NCI-H2171 (cell line): ENCODE measurements at places on chromosomes 5 and 9.

- DNase-seq: peak; percentile 4
Measured at GRCh38 chr5:168219515-168220410, 71.7 kb upstream of the WWC1 start.

DNA sequence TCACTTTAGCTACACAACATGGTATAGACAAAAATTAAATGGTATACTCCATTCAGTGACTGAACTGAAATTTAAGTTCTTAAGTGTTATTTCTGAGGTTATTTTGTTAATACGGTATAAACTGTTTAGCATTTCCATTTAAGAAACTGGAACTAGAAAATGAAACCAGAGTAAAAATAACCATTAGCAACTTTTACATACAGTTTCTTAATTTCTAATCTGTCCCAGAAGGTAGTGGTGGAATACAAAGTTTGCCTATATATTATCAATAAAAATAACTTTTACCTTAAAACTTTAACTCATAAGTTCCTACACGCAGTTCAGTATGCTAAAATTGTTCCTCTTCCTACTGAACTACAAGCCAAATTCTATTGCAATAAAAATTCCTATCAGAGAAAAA is 10.3 kb downstream of the GOLPH3 start:
- no peak for DNase-seq

DNA sequence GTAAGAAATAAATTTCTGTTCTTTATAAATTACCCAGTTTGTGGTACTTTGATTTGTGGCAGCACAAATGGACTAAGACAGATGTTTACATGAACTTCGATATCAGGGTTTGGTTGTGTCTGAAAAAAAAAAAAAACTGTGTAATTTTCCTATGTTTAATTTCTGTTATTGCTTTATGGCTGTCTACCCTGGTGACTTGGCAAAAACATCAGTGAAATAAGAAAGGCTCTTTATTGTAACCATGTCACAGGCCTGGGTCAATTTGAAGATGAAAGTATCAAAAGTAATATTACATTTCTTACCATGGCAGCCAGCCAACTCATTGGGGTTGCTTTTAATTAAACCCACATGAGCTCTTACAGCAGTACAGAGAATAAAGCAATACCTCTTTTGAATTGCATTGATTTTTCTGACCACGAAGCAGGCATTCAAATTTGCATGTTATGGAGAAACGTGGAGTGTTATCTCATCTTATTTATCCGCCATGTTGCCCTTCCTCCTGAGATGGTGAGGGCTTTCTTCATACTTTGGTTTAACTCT is 20.6 kb upstream of the SV2C start:
- DNase-seq: no peak

DNA sequence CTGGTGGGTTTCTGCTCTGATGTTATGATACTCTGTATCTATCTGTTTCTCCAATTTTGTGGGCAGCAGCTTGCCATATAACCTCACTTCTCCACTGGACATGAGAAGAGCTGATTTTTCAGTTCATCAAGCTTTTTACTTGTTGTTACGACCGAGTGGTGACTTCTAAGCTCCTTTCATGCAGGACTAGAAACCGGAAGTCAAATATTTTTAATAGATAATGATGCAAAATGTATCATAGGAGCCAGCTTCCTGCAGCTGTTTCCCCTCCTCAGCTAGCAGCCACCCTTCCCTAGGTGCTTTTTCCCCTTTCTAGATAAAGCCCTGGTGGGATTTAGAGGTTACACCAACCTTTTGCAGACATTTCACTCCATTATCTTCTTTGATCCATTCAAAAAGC is 17.0 kb upstream of the ADAM19 start:
- no peak for DNase-seq

- DNase-seq: no peak
Measured at GRCh38 chr5:149273237-149273636, 1.6 kb downstream of the AFAP1L1 start.

GRCh38 chr9:119662329-119662728 is 293.1 kb upstream of the BRINP1 start:
- no peak for DNase-seq

DNA sequence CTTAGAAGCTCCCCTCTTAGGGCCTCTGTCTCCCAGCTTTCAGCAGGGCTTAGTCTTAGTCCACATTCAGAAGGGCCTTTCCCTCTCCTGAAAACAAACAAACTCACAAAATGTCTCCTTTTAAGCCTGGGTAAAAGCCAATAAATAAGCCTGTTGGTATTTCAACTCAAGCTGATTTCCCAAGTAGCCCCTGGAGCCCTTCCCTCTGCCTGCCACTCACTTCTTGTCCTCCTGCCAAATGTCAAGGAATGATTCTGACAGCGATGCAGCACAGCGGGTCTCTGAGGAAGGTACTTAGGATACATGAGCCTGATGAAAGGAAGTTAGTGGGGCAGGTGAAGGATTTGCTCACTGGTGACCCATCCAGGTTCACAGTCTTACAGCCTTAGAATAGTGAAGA is 210.5 kb downstream of the PJA2 start:
- no peak for DNase-seq

GRCh38 chr9:127735530-127736185 is 564 bp upstream of the TOR2A start:
- DNase-seq: no peak

- no peak for DNase-seq
Measured at GRCh38 chr9:129069862-129070641, 10.9 kb upstream of the DOLPP1 start.

- no peak for DNase-seq
Measured at GRCh38 chr5:135156715-135157404, 122.8 kb upstream of the PITX1 start.

DNA sequence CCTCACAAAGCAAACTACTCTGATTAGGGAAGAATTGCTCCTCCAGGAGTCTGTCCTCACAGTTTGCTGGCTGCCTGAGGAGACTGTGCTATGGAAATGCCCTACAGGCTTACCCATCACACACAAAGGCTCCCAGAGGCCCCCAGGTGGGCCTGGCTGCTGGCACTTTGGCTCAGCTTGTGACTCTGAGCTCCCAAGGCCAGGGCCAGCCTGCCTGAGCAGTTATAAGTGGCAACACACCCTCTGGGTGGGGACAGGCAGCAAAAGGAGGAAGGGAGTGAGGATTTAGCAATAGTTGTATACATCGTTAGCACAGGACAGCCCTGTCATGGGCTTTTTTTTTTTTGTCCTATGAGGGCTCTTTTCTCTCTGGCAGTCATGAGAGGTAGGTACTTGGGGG is 103.5 kb downstream of the DAPK1 start:
- DNase-seq: no peak

GRCh38 chr9:110183208-110184145 is 24.5 kb downstream of the C9orf152 start:
- DNase-seq: peak; percentile 60

- DNase-seq: no peak
Measured at GRCh38 chr5:143044265-143044664, 274.1 kb downstream of the ARHGAP26 start.

DNA sequence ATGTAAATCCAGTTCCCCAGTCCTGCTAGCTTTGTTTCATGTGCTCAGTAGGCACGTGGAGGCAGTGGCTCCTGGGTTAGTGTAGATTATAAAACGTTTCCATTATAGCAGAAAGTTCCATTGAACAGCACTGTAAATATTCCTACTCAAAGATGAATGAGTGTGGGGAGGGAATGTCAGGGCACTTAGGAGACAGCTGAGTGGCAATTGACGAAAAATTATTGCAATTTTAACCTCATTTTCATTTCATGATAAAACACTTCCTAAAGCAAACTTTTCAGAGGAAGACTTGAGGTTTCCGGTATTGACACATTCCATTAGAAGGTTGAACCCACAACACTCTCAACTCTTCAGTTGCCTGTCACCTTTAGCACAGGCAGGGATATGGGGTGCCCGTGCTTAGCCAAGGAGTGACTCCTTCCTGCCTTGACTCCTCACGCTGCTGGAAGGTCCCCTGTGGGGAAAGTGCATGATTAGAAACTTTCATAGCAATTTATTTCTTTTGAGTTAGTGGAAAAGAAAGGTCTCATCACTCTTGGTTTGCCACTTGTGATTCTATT is 41.2 kb downstream of the SLC46A2 start:
- DNase-seq: no peak

DNA sequence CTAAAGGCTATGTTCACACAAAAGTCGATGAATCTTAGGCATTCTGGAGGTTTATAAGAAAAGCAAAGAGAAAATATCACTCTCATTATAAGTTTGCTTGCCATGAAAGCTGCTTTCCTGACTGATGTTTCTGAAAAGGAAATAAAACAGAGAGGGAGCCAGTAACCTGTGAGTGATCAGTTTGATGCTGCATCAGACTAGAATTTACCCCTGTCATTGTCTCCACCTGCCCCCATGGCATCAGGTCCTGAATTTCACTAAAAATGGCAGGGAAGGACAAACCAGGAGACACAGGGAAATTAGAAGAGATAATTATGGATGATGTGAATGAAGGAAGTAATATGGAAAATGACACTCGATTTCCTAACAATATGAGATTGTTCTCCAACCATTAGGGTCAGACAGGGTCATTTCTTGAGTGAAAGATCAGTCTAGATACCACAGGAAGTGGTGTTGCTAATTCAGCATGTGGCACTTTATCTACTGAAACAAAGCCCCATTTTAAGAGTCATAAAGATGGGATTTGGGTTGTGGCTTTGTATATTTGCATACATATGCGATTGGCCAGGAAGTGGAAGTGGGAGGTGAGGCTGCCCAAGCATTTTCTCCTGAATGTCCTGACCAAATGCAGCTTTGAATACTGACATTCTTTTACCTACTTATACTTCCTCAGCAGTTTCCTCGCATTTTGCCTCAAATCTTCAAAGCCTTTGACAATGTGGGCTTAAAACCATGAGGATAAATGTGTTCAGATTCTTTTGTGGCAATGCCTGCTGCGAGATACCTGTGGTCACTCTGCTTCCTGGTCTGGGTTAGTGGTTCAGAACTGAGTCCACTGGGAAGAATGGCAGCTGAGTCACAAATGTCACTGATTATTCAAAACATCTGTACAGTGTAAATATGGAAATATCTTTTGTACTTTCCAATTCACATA is 29.7 kb downstream of the MEGF10 start:
- DNase-seq: no peak

DNA sequence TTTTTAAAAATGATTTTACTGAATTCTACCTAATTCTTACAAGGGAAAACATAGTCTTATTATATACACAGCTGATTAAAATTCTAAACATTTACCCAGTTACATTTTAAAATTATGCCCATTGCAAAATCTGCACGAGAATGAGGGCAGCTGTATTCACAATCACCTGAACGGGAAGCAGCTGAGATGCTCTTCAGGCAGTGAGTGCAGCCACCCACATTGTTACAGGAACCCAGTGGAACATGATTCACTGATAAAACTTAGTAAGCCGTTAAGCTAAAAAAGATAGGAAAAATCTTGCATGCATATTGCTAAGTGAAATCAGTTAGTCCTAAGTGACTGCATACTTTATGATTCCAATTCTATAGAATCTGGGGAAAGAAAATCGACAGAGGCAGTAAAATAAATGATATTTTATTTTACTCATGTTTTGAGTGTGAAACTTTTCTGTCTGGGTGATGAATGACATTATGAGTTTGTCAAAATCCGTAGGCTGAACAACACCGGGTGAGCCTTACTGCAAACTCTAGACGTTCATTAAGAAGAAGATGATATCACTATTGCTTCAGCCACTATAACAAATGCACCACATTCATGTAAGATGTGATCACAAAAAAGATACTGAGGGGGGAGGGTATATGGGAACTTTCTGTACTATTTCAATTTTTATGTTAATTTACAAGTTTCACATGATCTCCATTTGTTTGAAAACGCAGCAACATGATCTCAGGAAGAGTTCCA is 39.1 kb upstream of the FLT4 start:
- DNase-seq: no peak

GRCh38 chr5:89968958-89969381 is 440.6 kb downstream of the CETN3 start:
- no peak for DNase-seq

- DNase-seq: no peak
Measured at GRCh38 chr9:126123927-126124326, 202.7 kb upstream of the MVB12B start.

DNA sequence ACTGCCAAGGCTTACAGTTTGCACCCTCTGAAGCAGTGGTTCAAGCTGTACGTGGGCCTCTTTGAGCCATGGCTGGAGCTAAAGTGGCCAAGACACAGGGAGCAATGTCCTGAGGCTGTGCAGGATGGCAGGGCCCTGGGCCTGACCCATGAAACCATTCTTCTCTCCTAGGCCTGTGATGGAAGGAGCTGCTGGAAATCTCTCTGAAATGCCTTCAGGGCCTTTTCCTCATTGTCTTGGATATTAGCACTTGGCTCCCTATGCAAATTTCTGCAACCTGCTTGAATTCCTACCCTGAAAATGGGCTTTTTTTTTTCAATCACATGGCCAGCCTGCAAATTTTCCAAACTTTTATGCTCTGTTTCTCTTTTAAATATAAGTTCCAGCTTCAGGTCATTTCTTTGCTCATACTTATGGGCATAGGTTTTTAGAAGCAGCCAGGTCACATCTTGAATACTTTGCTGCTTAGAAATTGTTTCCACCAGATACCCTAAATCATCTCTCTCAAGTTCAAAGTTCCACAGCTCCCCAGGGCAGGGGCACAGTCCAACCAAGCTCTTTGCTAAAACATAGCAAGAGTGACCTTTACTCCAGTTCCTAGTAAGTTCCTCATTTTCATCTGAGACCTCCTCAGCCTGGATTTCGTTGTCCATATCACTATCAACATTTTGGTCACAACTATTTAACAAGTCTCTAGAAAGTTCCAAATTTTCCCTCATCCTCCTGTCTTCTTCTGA is 138.3 kb downstream of the OSTF1 start:
- DNase-seq: no peak

- DNase-seq: no peak
Measured at GRCh38 chr9:8183618-8184017, 384.0 kb upstream of the DMAC1 start.

GRCh38 chr9:18111146-18111545 is 362.8 kb upstream of the ADAMTSL1 start:
- DNase-seq: no peak

- no peak for DNase-seq
Measured at GRCh38 chr9:108704156-108704852, 151.5 kb downstream of the ACTL7B start.

DNA sequence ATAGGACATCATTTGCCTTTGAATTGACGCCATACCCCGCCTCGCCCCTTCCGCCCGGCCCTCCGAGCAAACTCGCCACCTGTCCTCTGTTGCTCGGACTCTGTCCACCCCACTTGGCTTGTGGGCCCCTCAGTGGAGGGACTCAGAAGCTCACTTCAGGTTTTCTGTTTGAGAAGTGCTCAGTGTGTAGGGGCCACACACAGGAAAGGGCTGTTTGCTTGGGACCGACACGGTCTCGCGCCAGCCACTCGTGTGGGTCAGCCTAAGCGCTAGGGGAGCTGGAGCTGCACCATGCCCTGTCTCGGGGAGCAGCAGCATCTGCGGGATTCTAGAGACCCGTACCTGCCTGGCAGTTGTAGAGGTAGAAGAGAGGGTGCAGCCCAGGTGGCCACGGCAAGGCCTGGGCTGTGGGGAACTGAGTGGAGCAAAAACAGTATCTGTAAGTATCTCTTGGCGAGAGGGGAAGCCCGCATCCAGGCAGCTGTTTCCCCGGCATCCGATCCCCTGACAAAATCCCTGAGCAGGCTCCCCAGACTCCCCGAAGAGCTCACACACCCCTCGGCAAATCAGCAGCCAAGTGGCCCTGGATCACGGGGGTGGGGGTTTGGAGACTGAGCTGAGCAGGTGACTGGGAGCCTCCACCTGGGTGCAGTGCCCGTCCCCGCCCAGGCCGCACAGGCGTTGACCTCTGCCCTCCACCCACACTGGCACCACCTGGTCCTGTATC is 52.2 kb downstream of the COL5A1 start:
- DNase-seq: peak; percentile 36
